Endothelial cell (in vitro differentiated cells): ENCODE measurements at places on chromosomes 4 and X.

- no peak for DNase-seq
These were observed 34.2 kb downstream of the TSC22D3 start for GRCh38 chrX:107741404-107741790.

DNA sequence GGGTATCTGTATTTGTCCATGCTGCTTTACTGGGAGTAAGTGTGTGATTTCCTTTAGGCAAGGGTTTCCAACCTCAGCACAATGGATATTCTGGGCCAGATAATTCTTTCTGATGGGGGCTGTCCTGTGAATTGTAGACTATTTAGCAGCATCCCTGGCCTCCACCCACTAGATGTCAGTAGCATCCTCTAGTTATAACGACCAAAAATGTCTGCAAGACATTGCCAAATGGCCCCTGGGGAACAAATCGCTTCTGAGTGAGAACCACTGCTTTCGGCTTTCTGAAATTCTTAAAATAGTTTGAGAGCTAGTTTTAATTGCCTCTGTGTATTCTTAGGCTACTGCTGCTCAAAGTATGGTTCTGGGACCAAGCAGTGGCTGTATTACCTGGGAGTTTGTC lies 81.2 kb upstream of the GPM6B start:
- DNase-seq = peak; percentile 18

DNA sequence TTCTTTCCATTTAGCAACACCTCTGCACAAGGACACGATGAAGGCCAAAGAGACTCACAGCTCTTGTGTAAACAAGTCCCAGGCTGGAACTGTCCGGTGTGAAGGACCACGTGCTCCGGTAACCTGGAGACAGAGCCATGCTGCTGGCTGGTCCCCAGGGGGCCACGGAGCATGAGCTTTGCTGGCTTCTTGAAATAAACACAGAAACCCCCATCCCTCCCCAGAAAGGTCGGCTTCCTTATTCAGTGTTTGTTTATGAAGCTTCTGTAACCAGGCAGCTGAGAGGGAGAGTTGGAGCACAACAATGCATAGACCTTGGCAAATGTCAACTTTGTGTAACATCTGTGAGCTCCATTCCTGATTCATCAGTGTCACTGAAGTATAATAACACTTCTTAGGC lies 109.4 kb downstream of the GPR143 start:
- DNase-seq = no peak

GRCh38 chr4:185599553-185600243 lies 64.4 kb upstream of the PDLIM3 start:
- DNase-seq = no peak

- no peak for DNase-seq
These were observed 222.4 kb downstream of the CCSER1 start for GRCh38 chr4:90349636-90350035.

GRCh38 chrX:17214962-17215361 lies 160.0 kb upstream of the NHS start:
- DNase-seq = no peak

- no peak for DNase-seq
These were observed 256.2 kb downstream of the BCOR start for GRCh38 chrX:39841604-39842003.

DNA sequence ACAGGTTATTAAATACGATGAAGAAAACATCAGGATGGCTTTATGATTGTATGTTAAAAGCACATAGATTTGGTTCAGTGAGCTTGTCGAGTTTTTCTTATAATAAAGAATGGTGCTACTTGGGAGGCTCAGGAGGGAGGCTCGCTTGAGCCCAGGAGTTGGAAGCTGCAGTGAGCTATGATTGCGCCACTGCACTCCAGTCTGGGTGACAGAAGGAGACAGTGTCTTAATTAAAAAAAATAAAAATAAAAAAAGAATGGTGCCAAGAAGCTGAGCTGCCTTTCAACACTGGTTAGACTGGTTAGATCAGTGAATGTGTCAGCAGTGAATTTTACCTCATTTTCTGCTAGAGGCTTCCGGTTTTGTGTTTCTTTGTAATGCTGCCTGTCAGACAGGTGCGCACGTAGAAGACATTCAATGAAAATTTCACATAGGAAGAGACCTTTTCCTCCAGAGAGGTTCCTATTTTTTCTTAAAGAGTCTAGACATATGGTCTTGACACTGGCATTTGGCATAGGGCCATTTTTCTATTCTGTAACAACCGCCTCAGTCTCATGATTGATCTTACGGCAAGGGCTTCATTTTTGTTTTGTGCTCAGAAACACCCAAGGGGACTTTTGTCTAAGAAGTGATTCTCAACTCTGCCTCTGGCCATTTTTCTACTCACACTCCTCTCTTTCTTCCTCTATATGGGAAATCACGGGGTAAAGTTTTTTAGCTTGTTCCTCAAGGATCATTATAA lies 15.0 kb upstream of the ARSF start:
- DNase-seq = no peak

- no peak for DNase-seq
These were observed 410.9 kb upstream of the CT83 start for GRCh38 chrX:116873671-116874070.

GRCh38 chrX:123648028-123648810 lies 84.6 kb downstream of the THOC2 start:
- peak; percentile 8 for DNase-seq

DNA sequence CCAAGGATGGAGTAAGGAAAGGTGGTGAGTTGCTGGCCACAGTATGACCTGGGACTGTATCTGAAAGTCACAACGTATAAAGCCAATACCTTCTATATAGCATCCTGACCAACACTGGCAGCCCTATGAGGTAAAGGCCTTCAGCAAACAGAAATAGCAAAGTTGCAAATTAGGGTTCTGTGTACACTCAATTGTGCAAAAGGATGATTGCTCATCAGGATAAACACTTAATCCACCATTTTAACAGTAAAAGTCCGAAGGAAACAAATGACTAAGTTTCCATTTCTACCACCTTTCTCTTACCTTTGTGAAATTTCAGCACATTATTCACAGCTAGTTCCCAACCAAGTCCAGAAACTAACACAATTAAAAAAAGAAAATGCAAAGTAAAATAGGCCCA lies 1.4 kb upstream of the FNIP2 start:
- no peak for DNase-seq

DNA sequence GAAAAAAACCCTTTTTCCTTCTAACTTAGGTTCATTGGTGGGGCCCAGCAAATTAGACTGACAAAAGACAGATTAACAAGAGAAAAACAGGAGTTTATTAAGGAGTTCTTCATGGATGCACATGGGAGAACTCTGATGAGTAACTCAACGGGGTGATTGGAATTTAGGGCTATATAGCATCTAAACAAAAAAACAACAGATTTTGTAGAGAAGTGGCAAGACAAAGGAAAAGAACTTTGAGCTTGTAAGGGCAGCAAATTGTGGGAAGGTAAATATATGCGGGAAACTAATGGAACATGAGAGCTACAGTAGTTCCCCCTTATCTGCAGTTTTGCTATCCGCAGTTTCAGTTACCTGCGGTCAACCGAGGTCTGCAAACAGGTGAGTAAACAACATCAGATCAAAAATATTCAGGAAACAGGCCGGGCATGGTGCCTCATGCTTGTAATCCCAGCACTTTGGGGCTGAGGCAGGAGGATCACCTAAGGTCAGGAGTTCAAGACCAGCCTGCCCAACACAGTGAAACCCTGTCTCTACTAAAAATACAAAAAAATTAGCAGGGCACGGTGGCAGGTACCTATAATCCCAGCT lies 573.6 kb downstream of the ADGRL3 start:
- DNase-seq = no peak

DNA sequence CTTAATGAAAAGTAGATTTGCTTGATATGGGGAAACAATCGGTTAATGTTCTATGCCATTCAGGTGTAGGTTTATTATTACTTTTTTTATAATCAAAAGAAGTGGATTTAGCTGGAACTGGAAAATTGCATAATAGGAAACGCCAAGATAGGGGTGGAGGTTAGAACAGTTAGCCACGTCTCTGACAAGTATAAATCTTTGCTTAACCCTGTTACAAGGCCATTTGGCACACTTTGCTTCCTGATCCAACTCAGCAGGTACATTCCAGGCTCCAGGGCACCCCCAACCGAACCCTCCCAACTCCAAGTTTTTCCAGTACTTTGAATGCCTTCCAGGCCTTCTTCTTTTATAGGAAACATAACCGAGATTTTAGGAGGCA lies 50.6 kb upstream of the ACSL4 start:
- DNase-seq = no peak

DNA sequence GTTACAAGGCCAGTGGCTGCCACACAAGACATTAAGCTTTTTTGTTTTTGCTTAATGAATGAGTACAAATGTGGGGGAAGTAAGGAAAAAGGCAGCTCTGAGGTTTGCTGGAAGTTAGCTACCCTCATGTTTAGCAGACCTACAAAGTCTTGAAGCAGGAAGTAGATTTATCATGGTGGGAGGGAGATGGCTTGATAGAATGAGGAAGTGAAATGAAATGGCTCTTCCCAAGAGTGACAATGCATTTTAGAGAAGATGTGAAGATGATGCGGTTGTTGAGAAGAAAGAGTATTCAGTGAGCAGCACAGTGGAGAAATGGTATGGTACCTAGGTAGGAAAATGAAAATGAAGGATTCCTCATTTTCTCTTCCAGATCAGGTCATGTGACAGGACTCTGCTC lies 108.0 kb downstream of the SLIT2 start:
- DNase-seq = no peak

DNA sequence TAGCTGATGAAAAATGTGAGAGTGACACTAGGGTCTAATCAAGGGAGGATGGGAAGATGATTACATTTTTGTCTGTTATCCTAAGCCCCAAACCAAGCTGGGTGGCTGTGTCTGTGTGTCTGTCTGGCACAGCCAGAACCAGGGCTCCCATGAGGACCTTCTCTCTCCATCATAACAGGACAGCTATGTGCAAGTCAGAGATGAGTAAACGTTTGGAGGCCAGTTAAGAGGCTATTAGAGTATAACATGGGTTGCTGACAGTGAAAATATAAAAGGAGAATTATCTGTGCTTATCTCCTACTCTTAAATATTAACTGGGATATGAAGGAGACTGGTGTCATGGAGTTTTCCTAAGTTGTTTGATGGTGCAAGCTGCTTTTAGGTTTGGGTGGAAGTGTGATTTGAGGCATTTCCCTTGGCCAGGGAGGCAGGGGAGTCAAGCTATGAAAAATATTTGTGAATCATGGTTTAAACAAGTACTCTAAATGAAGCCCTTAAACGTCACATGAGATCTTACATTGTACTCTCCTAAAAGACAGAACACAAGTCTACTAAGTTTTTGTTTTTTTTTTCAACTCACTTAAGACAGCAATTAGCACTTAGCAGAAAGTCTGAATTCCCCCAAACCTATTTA lies 156.2 kb downstream of the ENOX2 start:
- DNase-seq = no peak

GRCh38 chrX:107742700-107743191 lies 32.8 kb downstream of the TSC22D3 start:
- no peak for DNase-seq
